ENCODE measurements at places on chromosomes 7 and 10. TPM values are rescaled to one million over a fixed set of nuclear protein-coding genes. Genes with fewer than 3 reads are reported as not detected.

COL13A1 gene
- 0.42 TPM for total RNA-seq

CLEC2L gene
- total RNA-seq = not detected

DNA sequence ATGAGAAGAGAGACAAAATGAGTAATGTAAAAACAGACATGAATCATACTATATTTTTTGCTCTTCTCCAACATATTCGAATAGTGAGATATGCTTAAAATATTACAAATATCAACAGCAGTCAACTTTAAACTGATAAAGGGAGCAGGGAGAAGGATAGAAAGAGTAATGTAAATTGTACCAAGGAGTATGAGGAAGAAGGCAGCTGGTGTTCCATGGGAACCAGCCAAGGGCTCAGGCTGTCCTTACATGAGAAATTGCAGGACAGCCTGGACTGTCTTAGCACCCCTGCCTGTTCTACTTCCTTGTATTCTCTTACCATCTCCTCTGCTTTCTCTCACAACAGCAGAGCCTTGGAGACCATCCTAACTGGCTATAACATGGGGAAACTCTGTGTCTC, 128.7 kb downstream of the TSPAN12 start:
- no peak for DNase-seq

- no peak for DNase-seq
These were observed 3.0 kb downstream of the VIPR2 start for GRCh38 chr7:159141660-159142059.

GRCh38 chr7:36625247-36625646, 99.0 kb downstream of the AOAH start:
- no peak for DNase-seq
